ENCODE measurements at places on chromosomes 6 and 20. TPM values are rescaled to one million over a fixed set of nuclear protein-coding genes. Genes with fewer than 3 reads are reported as not detected.

The CALHM6 gene
- total RNA-seq: 2.9 TPM

The LAMA4 gene
- total RNA-seq: 83.0 TPM

The FAM83B gene
- 1.8 TPM for total RNA-seq

The PPP1R3G gene
- total RNA-seq: 13.1 TPM

The TAGAP gene
- 1.7 TPM for total RNA-seq

The GSTA3 gene
- total RNA-seq: not detected

The GSTA5 gene
- not detected for total RNA-seq

The LGSN gene
- total RNA-seq: not detected

The KCNS1 gene
- not detected for total RNA-seq

The AHI1 gene
- 9.2 TPM for total RNA-seq

The BLCAP gene
- total RNA-seq: 92.1 TPM

The SLC12A5 gene
- total RNA-seq: not detected

The RNF144B gene
- total RNA-seq: 18.2 TPM

The CUTA gene
- 107 TPM for total RNA-seq

The SLC22A2 gene
- total RNA-seq: not detected

The TREM2 gene
- 0.92 TPM for total RNA-seq

The ANKEF1 gene
- total RNA-seq: 1.1 TPM

The OXT gene
- 0.54 TPM for total RNA-seq

All from Right ventricle myocardium inferior (tissue), 1 donor.